ENCODE measurements at places on chromosomes 12 and 14.
A peak's percentile ranks its signal among the peaks of the same experiment; 100 is the strongest.

DNA sequence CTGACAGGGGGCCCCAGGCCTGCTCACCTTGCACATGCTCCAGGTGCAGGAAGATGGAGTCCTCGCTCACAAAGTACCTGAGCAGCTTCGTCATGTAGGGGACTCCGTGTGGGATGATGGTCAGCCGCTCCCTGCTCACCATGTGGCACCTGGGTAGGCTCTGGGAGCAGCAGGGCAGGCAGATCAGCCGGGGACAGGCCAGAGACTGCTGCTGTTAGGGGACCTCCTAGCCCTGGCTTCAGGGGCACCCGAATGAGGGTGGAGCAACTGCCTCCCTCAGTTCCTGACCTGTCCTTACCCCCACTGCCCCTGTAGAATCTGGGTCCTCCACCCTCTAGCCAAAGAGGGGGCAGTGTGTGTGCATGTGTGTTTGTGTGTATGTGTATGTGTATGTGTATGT lies 11.8 kb downstream of the RPS6KL1 start:
- no peak for DNase-seq

GRCh38 chr12:47376927-47377326 lies 297.2 kb upstream of the AMIGO2 start:
- DNase-seq, result no peak

DNA sequence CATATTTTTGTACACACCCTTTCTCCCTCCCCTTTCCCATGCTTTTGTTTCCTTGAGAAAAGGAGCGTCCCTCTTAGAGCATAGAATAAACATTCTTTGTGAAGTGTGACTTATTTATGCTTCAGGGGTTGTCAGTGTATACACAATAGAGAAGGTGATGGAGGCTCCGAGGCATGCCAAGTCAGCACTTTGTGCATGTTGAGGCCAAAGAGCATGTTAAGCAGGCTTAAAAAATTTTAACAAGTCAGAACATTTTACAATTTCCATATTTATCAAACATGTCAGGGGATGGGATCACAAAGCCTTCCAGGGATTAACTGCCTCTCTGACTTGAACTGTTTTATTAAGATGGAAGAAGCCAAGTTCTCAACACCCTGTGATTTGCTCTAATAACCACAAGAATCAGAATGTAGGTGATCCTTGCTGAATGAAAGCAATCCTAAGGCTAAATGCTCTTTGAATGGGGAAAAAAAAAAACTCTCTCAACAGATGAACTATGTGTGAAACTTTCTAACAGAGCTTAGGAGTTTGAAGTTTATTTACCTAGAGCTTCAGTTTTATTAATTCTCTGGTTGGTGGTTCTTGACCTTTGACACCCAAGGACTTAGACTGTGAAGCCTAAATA lies 223.1 kb downstream of the RAD51B start:
- no peak for DNase-seq

GRCh38 chr12:130013771-130014484 lies 110.1 kb upstream of the TMEM132D start:
- no peak for DNase-seq

DNA sequence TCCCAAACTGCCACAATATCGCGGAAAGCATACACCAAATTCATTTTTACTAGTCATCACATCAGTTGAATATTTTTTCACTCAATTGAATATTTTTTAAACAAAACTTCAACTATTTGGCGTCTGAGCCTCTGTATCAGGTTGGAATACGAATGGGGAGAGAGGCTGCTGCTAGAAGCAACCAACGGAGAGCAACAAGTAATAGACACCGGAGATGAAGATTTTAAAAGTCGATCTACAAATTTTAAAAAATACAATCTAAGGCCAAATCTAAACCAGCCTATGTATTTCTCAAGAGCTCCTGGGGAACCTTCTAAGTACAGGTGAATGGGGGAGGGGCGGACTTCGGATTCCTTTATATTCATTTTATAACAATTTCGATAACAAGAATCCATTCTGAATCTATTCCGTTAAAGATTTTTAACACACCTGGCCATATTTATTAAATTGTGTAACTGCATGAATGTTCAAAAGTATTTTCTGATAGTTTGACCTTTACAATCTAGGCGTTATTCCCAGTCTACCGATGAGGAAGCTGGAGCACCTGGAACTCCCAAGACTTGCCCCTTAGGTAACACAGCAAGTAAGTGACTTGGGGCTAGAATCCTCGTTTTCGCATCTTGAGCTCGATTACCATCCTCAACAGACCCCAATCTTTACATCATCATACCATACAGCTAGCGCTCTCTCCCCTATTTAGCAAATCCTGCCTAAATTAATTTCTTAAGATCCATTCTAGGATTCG lies 1.2 kb downstream of the GNPNAT1 start:
- no peak for DNase-seq

GRCh38 chr14:53912021-53912420 lies 44.6 kb downstream of the BMP4 start:
- no peak for DNase-seq

- no peak for DNase-seq
Measured at GRCh38 chr12:46159309-46159901, 109.4 kb downstream of the SLC38A1 start.

DNA sequence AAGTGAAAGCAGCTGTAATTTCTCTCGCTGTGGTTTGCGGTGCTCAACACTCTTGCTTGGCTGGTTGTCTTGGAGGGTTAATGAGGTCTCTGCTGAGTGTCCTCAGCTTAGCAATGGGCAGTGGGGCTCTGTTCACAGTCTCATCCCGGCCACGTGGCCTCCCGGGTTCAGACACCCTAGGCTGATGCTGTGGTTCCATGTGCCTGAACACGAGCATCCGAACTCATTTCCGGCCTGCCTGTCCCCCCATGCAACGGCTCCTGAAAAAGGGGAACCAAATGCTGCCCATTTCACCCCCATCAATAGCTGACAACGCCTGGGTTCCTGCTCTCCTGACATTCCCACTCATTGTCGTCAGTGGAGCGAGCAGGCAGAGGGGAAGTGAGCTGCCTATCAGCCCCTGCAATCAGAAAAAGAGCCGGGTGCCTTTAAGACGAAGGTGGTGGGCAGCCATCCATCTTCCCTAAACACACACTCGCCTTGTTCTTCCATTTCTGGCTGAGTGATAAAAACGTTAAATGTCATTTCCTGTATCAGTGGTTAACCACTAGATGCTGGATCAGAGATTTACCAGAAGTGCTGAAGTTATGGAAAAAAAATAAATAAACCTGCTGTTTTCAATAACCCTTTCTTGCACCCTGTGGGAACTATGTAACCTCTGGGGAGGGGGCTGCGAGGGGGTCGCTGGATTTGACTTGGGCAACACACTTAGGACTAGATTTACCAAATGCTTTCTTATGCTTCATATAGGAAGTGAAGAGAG lies 60.3 kb upstream of the BCL2L14 start:
- DNase-seq, result no peak

GRCh38 chr12:78641837-78642423 lies 222.6 kb upstream of the SYT1 start:
- no peak for DNase-seq

- no peak for DNase-seq
Measured at GRCh38 chr14:33561488-33562175, 389.2 kb downstream of the EGLN3 start.

- DNase-seq, result no peak
Measured at GRCh38 chr14:84209031-84209430, 1320.9 kb upstream of the FLRT2 start.

DNA sequence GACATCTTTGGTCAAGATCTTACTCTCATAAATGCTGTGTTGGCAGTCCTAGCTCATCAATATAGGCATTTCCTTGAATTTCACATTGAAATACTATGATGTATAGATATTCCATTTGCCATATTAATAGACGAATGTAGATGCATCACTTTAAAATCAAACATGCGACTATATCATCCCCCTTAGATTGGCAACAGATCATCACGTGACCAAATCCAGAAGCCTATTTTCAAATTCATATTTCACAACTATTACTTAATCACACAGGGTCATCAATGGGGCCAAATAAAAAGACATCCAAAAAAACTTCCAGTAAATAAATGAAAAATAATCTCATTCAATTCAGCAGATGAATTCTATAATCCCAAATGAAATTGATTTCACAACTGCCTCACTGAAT lies 15.3 kb downstream of the LMO3 start:
- no peak for DNase-seq

- DNase-seq, result no peak
Measured at GRCh38 chr12:58918469-58918844, 1.8 kb downstream of the LRIG3 start.

- peak; percentile 86 for DNase-seq
Measured at GRCh38 chr12:2853626-2854025, 3.2 kb downstream of the TEX52 start.

- no peak for DNase-seq
Measured at GRCh38 chr12:28884904-28885679, 264.0 kb upstream of the FAR2 start.

GRCh38 chr12:71685312-71685906 lies 473 bp upstream of the TMEM19 start:
- DNase-seq, result no peak

GRCh38 chr12:130880411-130880885 lies 8.6 kb downstream of the RAN start:
- DNase-seq, result no peak

DNA sequence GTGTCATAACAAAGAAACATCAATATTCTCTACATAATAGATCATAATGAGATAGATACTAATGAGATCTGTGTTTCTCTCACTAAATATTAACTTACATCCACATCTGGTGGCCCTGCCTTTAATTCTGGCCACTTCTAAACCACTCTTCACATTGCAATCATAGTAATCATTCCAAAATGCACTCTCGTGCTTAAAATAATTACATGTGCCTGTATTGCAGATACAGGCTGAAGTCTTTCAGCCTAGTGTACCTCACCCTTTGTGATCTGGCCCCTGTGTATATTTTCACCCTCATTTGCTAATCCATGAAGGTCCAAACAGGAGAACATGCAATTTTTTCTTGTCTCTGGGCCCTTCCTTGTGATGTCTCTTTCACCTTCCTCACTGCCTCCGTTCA lies 108.0 kb downstream of the LIN7A start:
- no peak for DNase-seq

DNA sequence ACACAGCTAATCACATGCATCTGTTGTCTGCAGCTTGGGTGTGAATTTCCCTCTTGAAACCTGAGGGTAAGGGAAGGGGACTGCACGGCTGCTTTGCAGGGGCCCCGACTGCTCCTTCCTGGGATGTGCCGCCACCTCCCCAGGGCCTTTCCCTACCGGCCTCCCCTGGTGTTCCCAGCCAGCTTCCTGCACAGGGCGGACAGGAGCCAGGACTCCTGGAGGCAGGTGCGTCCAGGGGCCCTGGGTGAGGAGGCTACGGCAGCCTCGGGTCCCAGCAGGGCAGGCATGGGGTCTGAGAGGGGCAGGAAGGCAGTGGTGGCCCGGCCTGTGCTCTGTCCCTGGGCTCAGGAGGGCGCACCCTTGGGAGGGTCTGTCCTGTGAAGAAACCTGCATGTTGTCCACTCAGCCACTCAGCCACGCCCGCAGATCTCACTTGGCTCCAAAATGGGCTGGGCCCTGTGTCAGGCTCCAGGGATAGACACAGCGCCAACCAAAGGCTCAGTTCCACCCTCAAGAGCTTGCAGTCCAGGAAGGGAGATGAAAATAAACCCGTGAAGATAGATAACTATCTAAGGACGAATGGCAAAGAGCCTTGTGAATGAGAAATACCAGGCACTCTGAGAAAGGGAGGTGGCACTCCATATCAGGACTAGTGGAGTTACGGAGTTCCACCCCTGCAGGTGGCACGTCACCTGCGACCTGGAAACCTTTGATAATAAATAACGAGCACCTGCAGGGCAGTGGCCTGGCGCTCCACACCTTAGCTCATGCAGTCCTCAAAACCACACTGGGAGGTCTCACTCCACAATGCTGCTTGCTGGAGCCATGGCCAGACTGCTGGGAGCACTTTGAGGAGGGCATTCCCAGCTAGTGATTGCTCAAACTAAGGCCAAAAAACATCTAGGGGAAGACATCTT lies 427.4 kb downstream of the AACS start:
- no peak for DNase-seq

DNA sequence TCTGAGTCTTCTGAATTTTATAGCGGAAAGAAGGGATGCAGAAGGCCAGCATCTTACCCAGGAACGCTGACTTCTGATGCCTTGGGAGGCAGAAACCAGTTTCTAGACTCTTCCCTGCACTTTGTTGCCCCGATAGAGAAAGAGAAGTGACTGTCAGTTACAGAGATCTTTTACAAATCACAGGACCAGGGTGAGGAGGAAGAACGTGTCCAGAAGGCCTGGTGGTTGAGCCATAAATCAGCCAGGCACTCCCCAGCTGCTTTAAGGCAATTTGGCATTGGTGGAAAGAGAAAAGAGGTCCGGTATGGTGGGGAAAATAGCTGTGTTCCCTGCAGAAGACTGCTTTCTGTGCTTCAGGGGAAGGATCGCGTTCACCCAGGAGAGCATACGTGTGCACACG lies 88.7 kb upstream of the KCNA1 start:
- DNase-seq, result no peak

GRCh38 chr12:66879409-66879808 lies 200.5 kb upstream of the GRIP1 start:
- no peak for DNase-seq

GRCh38 chr12:110743571-110744093 lies 941 bp upstream of the PPP1CC start:
- peak; percentile 70 for DNase-seq

DNA sequence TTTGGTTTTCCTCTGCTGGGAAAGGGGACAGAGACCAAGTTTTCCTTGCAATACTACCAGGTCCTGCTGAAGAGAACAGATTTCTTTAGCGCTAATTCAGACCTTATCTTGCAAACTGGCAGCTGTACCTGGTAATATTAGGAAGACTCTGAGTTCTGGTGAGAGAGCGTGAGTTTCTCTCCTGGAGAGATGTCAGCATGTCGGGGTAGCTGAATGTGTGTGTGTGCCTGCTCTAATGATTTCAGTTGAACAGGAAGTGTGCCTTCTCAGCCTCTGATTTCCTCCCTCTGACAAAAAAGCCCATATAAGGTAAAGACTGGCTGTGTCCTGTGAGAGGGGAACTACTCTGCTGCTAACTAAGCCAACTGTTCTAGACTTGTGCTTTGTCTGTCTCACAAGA lies 10.3 kb upstream of the ERP27 start:
- no peak for DNase-seq

DNA sequence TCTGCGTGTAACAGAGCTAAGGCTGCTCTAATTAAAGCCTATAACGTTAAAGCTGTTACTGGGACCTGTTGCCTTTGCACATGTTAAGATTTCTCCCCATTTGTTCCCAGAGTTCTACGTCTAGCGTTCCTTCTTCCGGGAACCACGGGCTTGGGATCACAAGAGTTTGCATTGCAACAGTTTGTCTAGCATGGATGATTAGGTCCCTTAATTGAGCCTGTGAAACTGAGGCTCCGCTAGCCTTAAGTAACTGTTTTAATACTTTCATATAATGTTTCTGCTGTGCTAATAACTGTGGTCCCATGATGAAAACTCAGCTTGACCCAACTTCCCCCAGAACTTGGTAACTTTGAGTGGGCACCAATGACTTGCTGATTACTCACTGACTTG lies 16.7 kb upstream of the LYZ start:
- DNase-seq, result no peak

GRCh38 chr12:75954041-75954440 lies 77.5 kb downstream of the PHLDA1 start:
- no peak for DNase-seq

Measured in Peyer's patch (tissue), 4 donors.